ENCODE measurements at places on chromosomes 6 and 20. TPM values are rescaled to one million over a fixed set of nuclear protein-coding genes. Genes with fewer than 3 reads are reported as not detected.
A peak's percentile ranks its signal among the peaks of the same experiment; 100 is the strongest.

- DNase-seq = no peak
These were observed 382.9 kb upstream of the CNR1 start for GRCh38 chr6:88548891-88549505.

- DNase-seq = no peak
These were observed 195.5 kb downstream of the ISM1 start for GRCh38 chr20:13416531-13416930.

- no peak for DNase-seq
These were observed 44.2 kb downstream of the ZNF831 start for GRCh38 chr20:59207742-59208357.

SLC4A11 gene
- 3.1 TPM for total RNA-seq

DNA sequence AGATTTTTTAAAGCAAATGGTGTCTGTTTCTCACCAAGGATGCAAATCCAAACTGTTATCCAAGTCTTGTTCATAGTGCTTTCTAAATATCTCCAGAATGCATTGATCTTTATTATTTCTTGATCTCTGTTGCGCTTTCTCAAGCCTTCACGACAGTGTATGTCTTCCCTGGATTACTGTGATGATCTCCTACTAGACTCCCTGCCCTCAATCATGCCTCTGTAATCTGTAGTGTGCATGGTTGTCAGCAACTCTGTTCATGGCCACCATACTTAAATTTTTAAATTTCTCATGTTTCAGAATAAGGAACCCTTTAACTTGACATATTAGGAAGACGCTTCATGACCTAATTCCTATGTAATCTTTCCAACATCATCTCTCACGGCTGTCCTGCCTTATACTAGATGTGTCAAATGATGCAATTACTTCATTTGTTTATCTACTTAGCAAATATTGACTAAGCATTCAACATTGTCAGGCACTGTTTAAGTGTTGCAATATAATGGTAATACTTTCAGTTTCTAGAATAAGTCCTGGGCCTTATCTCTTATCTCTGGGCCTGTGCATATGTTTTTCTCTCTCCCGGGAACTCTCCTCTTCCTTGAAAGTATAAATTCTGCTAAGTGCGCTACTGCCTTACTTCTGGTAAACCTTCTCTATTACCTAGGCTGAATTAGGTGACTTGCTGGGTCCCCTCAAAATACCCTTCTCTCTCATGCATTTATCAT, 25.6 kb upstream of the AHI1 start:
- DNase-seq = no peak

ZC2HC1B gene
- total RNA-seq = not detected

DNA sequence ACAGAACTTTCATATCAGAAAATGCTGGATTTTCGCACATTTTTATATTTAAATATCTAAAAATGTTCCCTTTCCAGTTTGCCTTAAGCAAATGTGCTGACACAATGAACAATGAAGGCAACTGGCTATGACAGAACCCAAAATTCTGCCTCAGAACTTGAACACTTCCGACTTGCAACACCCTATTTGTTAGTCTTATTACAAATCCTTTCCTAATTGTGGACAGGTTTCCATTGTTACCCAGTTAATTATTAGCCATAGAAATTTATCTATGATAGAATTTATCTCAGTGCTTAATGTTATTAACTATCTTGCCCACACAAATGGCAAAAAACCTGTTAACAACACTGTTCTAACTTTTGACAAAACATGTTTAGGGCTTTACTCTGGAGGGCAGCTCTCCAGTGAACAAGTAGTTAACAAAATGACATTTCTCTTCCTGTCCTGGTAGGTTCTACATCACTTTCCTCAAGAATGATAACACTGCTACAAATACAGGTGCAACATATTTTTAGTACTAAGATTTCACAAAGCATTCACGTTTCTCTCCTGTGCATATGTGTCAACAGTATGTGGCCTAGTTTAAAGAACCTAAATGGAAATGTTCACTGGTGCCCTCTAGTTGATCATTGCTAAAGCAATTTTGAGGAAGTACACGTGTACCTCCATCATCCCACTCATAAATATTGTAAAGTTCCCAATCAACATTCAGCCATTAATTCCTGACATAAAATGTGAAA, 58.4 kb downstream of the HIVEP2 start:
- DNase-seq = no peak

DACT2 gene
- 0.32 TPM for total RNA-seq

TFAP2A gene
- total RNA-seq = 25.2 TPM

- DNase-seq = no peak
These were observed 27.4 kb upstream of the MAPRE1 start for GRCh38 chr20:32792316-32792715.

DNA sequence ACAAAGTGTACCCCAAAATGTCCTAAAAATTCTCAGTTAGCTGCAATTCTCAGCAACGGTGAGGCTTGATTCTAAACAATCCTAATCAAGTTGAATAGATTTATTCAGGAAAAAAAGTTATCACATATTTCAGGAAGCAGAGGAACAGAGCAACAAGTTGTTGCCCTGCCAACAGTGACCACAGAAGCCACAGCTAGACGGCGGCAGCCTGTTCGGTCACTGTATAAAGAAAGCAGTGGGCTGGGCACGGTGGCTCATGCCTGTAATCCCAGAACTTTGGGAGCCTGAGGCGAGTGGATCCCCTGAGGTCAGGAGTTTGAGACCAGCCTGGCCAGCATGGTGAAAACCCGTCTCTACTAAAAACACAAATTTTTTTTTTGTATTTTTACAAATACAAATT, 171.2 kb upstream of the BMP5 start:
- DNase-seq = peak; percentile 74

GRCh38 chr6:154352898-154353585, 3.6 kb downstream of the IPCEF1 start:
- no peak for DNase-seq

PRRT1 gene
- total RNA-seq = 2.8 TPM

AGER gene
- 1.3 TPM for total RNA-seq

Measured in breast epithelium (tissue), 4 donors.